ENCODE measurements at places on chromosomes 3 and 15.

- no peak for DNase-seq
These were observed 52.0 kb downstream of the TPRA1 start for GRCh38 chr3:127538569-127538968.

DNA sequence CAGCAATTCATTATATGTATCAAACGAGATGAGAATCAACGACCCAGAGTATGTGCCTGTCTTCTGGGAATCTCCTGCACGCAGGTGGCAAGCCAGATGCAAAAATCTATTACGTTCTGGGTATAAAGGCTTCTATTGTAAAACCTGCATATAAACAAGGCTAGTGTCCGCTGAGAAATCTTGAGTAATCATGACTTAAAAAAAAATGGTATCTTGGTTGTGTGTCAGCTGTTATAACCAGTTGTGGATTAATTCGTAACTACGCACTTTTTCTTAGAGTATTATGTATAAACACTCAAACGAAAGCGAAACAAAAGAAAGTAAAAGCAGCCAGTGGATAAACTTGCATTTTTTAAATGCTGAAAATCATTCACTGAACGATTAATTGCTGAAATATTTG is 509.1 kb downstream of the RSL24D1 start:
- DNase-seq, result no peak

- no peak for DNase-seq
These were observed 209.5 kb upstream of the LRRN1 start for GRCh38 chr3:3589715-3590130.

- DNase-seq, result no peak
These were observed 781.5 kb downstream of the TBL1XR1 start for GRCh38 chr3:176415661-176416295.
